Posterior vena cava (tissue), 2 donors: ENCODE measurements at places on chromosomes 2 and 18. TPM values are rescaled to one million over a fixed set of nuclear protein-coding genes. Genes with fewer than 3 reads are reported as not detected.
A peak's percentile ranks its signal among the peaks of the same experiment; 100 is the strongest.

- peak; percentile 98 for DNase-seq
These were observed at the start of gene SLC66A2 for GRCh38 chr18:79951545-79952455. TSS of gene SLC66A2 (minus strand) at chr18:79951653. CDS start at chr18:79950926, 727 bp downstream.

DNA sequence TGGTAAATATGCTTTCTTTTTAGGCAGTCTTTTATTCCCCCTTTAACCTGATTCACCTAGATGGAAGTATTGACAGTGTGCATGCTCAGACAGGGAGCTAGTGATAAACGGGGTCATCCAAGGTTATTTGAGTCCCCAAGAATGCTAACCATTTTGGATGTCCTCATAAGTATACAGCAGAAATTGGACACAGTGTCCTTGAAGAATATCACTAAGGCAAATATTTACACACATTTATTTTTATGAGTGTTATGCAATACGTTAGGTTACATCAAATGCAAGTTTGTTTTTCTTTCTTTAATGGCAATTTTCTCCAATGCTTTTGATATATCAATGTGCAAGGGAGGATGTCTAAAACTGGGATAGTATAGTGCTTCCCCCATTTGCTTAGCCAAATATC lies 23.6 kb downstream of the CNTNAP5 start:
- DNase-seq, result no peak

DNA sequence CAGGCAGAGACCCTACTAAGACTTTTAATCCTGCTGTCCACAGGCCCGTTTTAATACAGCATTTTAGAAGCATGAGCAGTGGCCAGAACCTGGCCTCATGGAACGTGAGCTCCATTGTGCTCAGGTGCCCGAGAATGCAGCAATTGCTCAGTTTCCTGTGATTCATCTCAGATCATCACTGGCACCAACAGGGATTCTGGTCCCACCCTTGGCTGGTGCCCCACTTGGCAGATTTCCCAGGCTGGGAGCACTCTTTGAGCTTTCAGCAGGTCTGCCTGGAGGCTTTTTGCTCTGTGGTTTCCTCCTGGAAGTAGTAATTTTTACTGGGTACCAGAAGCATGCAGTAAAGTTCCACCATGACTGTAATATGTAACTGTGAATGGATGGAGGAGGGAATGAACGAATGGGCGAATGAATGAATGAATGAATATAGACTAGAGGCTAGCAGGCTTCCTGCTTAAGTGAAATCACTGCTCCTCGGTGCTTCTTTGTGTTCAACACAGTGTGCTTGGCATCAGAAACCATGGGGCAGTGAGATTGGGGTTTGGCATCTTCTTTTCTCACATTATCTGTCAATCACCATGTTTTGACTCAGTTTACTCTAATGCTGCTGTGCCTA lies 312.9 kb downstream of the PRKCE start:
- peak; percentile 93 for DNase-seq

- no peak for DNase-seq
These were observed 86.5 kb upstream of the ACAA2 start for GRCh38 chr18:49899657-49900330.

- no peak for DNase-seq
These were observed 64.5 kb upstream of the ADAM23 start for GRCh38 chr2:206378835-206379234.

- no peak for DNase-seq
These were observed 508 bp downstream of the CD8A start for GRCh38 chr2:86790134-86790675.

GRCh38 chr2:161947406-161947805 lies 126.6 kb downstream of the DPP4 start:
- DNase-seq, result no peak

GRCh38 chr2:195505701-195506100 lies 151.3 kb upstream of the SLC39A10 start:
- no peak for DNase-seq

- no peak for DNase-seq
These were observed 12.6 kb upstream of the POLE4 start for GRCh38 chr2:74945788-74946331.

DNA sequence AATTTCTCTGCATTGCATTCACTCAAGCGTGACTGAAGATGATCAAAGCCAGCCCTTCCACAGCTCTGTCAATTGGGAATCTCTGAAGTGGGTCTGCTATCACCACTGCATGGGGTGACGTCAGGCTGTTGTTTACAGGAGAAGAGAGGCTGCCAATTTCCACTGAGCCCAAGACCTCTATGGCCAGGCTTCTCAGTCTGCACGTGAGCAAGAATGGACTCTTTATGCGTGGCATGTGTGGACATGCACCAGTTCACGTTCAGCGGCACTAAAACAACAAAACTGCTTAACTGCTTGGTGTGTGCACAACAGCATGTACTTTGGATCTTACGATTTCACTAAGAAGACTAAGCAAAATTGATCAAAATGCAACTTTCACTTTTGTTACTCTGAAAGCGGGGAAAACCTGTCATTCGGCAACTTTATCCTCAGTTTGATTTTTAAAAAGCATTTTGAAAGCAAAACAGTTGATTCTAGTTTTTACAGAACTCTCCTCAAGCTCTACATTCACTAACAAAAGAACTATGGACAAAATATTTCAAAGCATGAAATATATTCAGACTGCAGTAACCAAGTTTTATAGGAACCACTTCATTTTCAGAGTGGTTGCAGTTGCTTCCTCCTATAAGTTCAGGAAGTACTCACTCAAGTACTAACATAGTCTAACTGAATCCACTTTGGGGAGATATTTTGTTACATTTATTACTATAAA lies 77.0 kb upstream of the SERTAD2 start:
- no peak for DNase-seq

GRCh38 chr2:2116657-2117056 lies 214.4 kb downstream of the MYT1L start:
- DNase-seq, result no peak

CEP192 gene
- 22.7 TPM for total RNA-seq

AKAIN1 gene
- total RNA-seq, result not detected

SNORC gene
- 1.00 TPM for total RNA-seq

HAAO gene
- total RNA-seq, result 5.1 TPM
